ENCODE measurements at places on chromosomes 3 and 15.

DNA sequence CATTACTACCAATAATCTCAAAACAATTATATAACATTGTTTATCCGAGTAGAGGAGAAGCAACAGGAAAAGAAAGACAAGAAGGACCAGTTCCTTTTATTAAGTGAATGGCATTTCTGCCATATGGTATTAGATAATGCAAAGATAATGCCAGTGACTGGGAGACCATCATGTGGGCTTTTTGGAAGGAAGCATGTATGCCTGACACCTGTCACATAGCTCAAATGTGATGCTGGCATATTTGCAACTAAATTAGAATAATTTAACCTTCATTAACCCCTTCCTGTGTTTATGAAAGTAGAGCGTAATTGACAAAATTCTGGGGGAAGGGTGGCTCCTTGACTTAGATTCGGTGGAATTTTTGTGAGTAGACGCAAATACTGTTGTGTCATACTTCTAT is 733.0 kb downstream of the TUSC7 start:
- DNase-seq = no peak

DNA sequence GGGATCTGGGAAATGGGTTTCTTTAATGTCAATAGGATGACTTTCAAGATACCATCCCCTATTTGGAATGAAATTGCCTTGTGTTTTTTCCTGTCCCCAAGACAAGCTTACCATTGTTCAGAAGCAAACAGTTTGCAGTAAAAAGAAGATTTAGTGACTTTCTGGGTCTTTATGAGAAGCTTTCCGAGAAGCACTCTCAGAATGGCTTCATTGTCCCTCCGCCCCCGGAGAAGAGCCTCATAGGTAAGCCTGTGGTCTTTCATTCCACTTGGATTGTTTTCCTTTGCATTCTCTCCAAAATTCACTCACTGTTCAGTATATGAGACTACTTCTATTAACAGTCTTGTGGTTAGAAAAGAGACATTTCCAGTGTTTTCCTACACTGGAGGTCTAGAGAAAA is 25.6 kb upstream of the SNX22 start:
- no peak for DNase-seq

DNA sequence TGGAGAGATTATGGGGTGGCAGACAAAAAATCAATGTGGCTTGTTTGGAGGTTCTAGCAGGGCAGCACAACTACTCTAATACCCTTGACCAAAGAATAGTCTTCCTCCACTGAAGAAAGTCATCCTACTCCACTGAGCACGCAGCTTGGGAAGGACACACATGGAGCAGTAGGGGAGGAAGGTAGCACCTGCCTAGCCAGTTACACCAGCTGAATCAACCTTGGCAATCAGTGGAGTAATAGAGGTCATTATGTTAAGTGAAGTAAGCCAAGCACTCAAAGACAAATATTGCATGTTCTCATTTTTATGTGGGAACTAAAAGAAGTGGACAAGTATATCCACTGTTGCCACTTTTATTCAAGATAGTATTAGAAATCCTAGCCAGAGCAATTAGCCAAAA is 555.8 kb upstream of the ALCAM start:
- no peak for DNase-seq

DNA sequence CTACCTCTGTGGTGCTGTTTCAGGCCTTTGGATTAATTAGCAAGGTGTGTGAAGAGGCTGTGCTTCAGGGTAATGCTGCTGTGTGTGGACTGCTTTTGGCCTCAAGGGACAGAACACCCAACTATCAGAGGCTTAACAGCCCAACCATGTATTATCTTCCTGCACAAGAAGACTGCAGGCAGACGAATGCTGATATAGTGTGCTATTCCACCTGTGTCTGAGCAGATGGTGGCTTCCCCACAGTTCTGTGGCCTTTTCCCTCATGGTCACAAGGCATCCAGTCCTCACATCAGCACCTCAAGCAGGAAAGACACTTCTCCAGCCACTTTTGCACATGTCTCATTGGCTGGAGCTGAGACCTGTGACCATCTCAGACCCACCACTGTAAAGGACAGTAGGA is 76.6 kb downstream of the CHCHD6 start:
- DNase-seq = no peak

DNA sequence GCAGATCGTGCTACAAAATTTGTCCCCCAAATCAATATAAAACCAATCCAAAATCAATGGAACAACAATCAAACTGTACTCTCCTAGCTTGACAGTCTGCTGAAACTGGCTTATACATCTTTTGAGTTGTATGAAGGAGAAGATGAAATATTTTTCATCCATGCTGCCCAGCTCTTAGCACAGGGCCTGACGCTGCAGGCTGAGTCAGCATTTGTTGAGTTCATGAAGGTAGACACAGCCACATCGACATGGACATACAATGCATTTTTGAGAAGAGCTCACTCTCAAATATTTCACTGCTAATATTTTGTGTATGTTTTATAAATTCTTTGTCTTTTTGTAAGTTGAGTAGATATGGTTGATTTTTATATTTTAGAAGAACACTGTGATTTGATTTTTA is 327.3 kb downstream of the OTOL1 start:
- no peak for DNase-seq

DNA sequence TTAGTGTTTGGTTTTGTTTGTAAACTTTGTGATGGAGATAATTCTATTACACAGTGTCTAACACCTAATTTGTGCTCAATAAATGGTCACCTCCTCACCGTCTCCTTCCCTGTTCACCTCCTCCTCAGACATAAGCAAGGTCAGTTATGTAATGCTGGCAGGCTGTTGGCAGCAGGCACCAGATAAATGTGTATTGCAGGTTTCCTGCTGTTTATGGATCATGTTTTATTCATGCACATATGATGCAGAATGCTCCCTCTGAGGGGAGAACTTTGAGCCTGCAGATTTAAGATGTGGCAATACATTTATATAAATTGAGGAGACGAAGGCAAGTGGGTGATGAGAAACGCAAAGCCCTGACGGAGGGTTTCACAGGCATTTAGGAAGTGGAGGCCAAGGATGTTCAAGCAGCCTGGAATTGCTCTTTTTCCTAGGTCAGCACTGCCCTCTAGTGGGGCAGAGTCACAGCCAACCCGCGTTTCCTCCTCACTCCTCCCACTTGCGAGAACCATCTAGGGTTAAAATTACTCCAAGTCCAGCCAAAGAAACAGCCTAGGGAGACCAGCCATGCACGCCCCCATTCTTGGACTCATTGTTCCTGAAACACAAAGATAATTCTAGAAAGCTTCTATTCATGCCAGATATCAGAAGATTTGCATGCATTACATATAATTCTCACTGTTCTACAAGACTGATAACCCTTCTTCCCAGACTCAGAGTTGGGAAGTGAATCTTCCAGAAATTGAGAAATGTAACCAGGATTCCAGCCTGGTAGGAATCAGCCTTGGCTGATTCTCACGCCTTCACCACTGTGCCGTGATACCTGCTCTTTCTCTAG is 228.7 kb downstream of the SLCO3A1 start:
- no peak for DNase-seq

DNA sequence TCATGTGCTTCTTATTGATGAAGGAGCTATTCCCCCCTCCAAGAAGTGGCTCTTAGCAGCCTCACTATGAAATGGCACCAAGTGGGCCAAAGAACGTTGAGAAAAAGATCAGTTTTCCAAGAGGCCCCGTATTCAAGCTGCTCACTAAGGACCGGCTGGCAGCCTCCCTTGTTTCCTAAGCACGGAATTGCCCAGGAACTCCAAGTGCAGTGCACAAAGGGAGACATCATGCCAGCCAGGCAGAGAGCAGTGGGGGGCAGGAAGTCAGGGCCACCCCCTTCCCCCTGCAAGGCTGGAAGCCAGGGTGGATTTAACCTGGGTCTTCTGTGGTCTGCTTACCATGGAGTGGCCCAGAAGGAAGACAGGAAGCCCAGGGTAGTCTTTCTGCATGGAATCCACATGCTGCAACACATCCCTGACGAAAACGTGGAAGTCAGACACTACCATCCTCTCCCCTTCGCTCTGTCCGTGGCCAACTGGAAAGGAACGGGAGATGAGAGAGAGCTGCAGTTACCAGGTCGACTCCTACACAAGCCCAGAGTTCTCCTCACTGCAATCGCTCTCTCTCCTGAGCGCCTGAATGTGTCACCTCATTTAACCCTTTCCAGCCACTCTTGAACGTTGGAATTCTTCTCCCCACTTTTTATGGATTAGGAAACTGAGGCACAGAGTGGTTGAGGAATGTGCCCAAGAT is 49.5 kb downstream of the ABTB1 start:
- no peak for DNase-seq

DNA sequence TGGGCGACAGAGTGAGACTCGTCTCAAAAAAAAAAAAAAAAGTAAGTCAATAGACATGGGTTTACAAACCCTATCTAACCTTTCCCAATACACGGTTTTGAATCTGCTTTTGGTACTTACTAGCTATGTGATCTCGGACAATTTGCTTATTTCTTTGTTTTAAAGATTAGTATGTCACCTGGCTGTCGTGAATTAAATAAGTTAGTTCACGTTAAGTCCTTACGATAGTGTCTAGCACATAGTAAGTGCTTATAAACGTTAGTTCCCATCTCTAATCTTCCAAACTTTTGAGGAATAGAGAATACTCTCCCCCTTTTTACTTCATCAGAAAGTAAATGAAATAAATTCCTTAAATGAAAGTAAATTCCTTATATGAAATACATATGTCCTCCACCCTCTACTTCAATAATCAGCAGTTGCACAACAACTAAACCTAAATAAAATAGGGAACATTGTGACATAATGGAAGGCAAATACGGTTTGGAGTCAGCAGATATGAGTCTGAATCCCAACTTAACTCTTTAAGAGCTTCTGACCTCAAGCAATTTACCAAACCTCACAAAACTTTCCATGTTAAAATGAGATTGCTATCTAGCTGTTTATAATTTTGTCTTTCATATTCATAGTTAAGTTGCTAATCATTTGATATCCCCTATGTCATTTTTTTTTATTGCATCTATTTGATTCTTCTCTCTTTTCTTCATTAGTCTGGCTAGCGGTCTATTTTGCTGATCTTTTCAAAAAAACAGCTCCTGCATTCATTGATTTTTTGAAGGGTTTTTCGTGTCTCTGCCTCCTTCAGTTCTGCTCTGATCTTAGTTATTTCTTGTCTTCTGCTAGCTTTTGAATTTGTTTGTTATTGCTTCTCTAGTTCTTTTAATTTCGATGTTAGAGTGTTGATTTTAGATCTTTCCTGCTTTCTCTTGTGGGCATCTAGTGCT is 134.6 kb downstream of the PEAK1 start:
- DNase-seq = no peak

DNA sequence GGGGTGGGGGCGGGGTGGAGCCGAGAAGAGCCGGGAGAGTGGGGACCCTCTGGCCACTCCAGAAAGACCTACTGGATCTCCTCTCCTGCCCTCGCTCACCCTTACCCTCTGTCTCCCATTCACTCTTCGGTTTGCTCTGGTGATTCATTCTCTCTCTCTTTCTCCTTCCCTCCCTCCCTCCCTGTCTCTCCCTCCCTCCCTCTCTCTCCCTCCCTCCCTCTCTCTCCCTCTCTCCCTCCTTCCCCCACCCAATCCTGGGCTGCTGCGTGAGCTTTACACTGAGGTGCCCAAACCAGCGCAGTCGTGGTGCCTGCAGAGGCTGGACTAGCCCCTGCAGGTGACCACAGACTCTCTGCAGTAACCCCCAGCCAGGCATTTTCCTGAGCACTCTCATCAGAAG is 32.2 kb upstream of the ADAMTS17 start:
- no peak for DNase-seq

- DNase-seq = no peak
Observed at GRCh38 chr3:38318766-38319671, 27.6 kb upstream of the XYLB start.

DNA sequence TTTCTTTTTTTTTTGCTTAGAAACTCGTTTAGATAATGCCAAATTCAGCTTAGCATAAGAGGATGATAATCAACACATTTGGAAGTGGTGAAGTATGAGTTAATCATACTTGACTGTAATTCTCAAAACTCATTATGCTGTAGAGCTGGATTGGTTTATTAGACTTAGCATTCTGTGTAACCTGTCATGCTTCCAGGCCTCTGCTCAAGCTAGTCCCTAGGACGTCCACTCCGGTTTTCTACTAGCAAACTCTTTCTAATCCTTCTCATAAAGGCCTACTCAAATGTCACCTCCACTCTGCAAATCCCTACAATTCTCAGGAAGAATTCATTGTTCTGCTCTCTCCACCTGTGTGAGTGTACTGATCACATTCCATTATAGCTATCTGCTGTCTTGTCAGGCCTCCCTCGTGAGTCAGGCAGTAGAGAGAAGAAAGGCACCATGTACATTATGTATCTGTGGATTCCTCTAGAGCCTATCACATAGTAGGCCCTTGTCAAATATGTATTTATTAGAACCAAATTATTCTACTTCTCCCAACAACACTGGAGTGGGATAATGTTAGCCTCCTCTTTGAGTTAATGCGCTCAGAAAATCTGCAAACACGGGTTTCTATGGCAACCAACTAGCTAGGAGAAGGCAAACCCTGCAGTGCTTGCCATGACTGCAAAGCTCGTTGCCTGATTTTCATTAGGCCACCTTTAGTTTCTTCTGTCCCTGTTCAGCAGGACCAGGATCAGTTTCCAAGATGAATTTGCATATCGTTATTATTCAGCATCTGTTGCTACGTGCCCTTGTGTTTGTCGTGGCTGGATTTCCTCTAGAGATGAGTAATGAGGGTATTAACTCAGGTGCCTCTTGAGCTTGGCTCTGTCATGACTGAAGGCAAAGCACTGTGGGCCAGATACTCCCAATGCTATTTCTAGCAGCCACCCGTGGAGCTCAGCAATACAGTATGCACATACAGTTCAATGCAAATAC is 30.7 kb downstream of the ATP13A5 start:
- DNase-seq = no peak

GRCh38 chr3:23479026-23479425 is 275.9 kb downstream of the UBE2E2 start:
- DNase-seq = no peak

- DNase-seq = no peak
Observed at GRCh38 chr15:89291934-89292438, 42.6 kb downstream of the POLG start.

- DNase-seq = no peak
Observed at GRCh38 chr15:52113708-52114107, 1.1 kb upstream of the BCL2L10 start.

- no peak for DNase-seq
Observed at GRCh38 chr15:91887921-91888373, 34.4 kb downstream of the SLCO3A1 start.

GRCh38 chr3:13976469-13976868 is 96.6 kb upstream of the WNT7A start:
- no peak for DNase-seq

- DNase-seq = no peak
Observed at GRCh38 chr15:69587723-69588426, 135.3 kb downstream of the RPLP1 start.

DNA sequence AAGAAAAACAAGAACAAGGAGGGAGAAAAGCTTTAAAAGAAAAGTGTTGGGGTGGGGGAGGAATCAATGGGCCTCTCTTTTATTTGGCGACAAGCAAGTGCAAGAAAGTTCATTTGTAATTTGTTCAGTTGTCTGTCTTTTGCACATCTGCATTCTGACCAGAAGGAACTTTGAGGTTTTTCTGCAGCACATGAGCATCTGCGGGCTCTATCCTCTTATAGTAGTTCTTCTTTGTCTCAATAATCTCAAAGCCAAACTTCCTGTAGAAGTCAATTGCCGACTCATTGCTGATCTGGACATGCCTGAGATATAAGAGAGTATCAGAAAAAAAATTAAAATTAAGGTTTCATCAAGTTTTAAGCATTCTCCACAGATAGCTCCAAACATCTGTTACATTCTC is 24.4 kb downstream of the NAA50 start:
- DNase-seq = no peak
